G401 (cell line): ENCODE measurements at places on chromosomes 7 and 10. TPM values are rescaled to one million over a fixed set of nuclear protein-coding genes. Genes with fewer than 3 reads are reported as not detected.

The NAT16 gene
- 1.2 TPM in 1 of 2 replicates, not detected in the other for total RNA-seq

The RBM20 gene
- 2.4 and 2.7 TPM in 2 replicates for total RNA-seq

The TMEM176B gene
- 1.8 and 7.8 TPM in 2 replicates for total RNA-seq

The INPP5F gene
- total RNA-seq: 7.9 and 10.1 TPM in 2 replicates

The NPFFR1 gene
- not detected in 2 replicates for total RNA-seq

The NRCAM gene
- total RNA-seq: 1.0 TPM in 1 of 2 replicates, not detected in the other

The IMMP2L gene
- 22.9 and 28.7 TPM in 2 replicates for total RNA-seq

The AKR1C8 gene
- total RNA-seq: not detected in 2 replicates

The STARD3NL gene
- total RNA-seq: 73.7 and 113 TPM in 2 replicates
